ENCODE measurements at places on chromosomes 6 and 20.

GRCh38 chr6:81381382-81381916 lies 371.0 kb downstream of the TENT5A start:
- no peak for DNase-seq

DNA sequence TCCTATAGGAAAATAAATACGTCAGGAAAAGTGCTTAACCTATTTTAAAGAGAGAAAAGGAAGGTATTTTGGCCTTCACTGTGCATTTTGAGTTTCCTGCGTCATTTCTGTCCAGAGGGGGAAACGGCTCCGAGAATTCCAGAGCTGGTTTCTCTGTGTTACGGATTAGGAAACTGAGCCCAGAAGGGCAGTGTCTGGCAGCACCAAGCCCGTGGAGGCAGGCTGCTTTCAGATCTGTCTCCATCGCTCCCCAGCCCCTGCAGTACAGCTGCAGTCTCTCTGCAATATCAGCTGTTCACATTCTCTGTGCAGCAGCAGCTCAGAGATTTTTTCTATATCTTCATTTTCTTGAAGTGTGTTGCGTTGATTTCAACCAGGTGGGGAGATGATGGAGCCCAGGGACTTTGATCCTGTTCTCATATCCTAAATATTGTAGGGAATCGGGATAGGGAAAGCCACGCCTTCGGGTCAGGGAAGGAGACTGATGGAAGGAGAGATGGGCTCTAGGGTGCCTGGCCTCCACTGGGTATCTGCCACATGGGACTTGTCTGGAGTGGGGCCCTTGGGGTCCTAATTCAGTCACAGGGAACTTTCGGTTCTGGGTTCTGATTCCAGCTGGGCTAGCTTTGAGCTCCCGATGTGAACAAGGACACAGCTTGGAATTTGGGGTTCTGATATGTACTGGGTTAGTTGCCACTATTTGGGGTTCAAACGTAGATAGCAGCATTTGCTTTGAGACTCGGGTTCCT lies 2.8 kb downstream of the ANKRD60 start:
- DNase-seq = no peak

DNA sequence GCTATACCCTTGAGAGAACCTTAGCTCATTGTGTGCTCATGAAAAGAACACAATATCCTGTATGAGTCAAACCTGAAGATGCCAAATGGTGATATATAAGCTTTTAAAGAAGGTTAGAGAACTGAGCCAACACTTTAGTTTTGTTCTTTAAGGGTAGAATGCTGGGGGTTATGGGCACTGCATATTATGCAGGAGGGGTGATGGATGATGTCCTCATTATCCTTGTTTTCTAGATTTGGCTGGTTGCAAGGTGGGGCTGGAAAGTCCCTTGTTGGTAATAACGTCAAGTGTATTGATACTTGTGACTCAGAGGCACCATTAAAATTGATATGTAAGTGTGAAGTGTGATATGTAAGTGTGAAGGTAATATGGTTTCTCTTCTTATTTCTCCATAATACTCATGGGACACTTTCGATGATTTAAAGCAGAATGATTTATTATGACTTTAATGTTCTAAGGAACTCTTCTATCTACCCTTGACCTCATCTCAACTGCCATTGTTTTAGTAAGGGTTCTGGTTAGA lies 113.7 kb upstream of the DTNBP1 start:
- DNase-seq = peak; percentile 21

DNA sequence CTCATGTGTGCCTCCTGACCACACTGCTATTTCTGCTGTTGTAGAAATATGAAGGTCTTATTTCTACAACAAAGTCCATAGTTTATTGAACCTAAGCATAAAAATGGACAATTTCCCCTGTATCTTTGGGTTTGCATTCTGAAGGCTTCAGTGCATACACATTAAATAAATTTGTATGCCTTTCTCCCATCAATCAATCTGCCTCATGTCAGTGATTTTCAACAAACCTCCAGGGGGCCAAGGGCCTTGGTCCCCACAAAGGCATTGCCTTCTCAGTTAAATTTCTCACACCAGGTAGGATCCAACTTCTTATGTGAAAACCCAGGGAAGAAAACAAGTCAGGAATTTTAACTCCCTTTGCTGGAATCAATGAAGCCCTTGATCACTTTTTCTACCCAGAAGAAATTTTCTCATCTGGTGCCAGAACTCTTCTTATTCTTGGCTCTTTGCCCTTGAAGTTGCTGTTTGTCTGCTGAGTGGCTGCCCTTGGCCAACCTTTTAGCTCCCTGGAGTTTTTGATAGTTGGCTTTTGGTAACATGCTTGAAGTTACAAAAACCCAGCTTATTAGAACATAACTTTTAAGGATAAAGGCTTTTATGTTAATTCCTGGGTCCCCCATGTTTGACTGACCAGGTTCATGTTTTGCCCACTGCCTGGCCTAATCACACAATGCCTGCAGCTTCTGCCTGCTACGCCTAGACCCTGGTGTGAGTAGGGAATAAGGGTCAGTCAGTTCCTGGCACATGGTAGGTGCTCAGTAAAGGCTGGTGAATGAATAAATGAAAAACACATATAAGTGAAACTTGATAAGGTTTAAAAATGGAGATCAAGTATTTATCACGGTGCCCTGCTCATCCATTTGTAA lies 37.0 kb downstream of the SHLD1 start:
- no peak for DNase-seq

DNA sequence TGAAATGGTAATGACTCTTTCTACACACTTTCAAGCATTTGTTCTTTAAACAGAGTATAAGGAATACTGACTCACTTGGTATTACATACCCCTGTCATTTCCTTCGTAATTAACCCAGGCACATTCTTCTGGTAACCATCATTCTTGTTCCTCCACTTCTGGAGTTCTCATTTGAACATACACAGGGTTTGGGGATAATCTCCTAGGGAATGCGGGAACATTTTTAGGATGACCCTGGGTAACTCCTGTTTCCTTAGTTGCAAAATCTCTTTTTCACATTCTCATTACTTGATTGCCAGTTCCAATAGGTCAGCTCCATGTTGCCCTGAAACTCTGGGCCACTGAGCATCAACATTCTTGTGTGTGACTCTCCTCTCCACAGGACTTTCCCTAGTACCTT lies 51.5 kb upstream of the E2F3 start:
- DNase-seq = no peak

DNA sequence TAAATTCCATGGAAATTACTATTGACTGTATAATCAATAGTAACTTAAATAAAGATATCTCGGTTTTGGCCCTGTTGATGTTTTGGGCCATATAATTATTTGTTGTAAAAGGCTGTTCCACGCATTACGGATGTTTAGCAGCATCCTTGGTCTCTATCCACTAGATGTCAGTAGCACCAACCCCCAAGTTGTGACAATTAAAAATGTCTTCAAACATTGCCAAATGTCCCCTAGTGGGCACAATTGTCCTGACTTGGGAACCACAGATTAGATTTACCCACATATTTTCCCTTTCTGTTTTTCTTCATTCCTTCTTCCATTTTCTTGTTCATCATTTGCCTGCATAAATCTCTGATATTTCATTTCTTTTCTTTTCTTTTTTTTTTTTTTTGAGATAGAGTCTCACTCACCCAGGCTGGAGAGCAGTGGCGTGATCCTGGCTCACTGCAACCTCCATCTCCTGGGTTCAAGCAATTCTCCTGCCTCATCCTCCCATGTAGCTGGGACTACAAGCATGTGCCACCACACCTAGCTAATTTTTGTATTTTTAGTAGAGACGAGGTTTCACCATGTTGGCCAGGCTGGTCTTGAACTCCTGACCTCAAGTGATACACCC lies 13.6 kb upstream of the WFDC8 start:
- DNase-seq = no peak

DNA sequence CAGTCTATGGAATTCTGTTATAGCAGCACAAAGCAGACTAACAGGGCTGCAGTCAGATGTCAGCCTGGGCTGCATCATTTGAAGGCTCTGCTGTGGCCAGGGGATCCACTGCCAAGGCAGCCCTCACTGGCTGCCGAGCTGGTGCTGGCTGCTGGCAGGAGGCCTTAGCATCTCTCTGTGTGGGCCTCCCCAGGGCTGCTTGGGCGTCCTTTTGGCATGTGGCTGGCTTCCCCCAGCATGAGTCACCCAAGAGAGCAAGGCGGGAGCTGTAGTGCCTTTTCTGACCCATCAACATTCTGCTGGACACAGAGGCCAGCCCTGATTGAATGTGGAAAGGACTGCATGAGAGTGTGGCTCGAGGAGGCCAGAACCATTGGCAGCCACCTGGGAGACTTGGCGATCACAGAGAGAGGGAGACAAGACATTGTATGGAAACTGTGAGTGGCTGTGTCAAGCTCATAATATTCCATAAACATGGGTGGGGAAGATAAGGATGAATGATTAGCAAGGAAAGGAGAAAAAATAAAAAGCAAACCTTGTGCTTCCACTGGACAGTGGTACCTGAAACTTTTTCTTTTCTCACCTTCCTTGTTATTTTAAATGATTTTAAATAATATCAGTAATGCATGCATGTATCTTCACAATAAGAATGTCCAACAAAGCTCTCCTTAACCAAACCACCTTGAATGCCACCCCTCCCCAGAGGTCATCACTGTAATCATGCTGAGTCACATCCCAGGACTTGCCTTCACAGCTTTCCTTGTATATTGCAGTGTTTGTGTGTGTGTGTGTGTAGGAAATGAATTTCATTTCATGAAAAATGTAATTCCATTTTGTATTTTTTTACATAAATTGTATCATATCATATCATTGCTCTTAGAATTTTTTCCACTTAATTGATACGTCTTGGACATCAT lies 55.0 kb upstream of the VSX1 start:
- DNase-seq = no peak

GRCh38 chr6:88908598-88909548 lies 54.5 kb downstream of the RNGTT start:
- no peak for DNase-seq

- no peak for DNase-seq
Measured at GRCh38 chr20:62980380-62980960, 26.3 kb downstream of the BHLHE23 start.

GRCh38 chr6:53119772-53120409 lies 28.8 kb downstream of the GCM1 start:
- no peak for DNase-seq

DNA sequence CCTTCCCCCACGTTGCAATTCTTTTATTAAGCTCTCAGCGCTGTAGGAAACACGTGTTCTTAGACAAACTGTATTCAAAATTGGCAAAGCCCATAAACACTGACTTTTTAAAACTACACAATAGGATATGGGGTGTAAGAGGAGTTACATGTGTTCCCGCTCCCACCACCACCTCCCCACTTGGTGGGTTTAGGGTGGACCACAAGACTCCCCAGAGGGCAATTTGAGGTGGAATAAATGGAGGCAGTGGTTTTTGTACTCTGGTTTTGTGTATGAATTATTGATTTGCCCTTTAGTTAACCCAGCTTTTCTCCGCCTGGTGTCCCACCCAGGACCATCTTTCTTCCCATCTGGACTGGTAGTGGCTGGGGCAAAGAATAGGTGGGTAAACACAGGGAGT lies 3.7 kb downstream of the UQCC2 start:
- no peak for DNase-seq

GRCh38 chr6:152981989-152982903 lies 595 bp downstream of the FBXO5 start:
- peak; percentile 24 for DNase-seq

- DNase-seq = peak; percentile 43
Measured at GRCh38 chr6:127900935-127901334, at the start of gene THEMIS. TSS of gene THEMIS (minus strand) at chr6:127901058. CDS start at chr6:127900932, 126 bp downstream.

DNA sequence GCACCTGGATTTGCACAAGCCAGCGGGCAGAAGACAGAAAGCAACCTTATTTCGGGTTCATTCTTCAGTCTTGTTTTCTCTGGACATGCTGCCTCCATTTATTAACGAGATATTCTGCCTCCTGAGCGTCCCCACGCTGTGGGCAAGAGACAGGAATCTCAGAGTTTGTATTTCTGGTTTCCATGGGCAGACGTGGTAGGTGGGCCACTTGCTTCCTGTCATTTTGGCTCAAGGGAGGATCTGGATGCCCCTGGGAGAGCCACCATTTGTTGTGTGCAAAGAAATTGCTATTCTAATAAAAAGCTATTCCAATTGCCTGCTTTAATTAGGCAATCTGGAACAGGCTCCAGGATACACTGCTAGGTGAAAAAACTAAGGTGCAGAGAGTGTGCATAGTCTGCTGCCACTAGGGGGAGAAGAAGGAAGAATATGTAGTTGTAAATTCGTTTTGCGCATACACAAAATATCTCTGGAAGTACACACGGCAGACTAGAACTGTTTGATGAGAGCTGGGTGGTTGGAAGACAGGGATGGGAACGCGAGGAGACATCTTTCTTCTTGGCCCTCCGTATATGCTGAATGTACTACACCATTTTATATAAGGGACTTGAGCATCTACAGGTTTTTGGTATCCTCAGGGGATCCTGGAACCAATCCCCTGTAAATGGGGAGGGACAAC lies 30.1 kb upstream of the SLC16A10 start:
- DNase-seq = no peak

DNA sequence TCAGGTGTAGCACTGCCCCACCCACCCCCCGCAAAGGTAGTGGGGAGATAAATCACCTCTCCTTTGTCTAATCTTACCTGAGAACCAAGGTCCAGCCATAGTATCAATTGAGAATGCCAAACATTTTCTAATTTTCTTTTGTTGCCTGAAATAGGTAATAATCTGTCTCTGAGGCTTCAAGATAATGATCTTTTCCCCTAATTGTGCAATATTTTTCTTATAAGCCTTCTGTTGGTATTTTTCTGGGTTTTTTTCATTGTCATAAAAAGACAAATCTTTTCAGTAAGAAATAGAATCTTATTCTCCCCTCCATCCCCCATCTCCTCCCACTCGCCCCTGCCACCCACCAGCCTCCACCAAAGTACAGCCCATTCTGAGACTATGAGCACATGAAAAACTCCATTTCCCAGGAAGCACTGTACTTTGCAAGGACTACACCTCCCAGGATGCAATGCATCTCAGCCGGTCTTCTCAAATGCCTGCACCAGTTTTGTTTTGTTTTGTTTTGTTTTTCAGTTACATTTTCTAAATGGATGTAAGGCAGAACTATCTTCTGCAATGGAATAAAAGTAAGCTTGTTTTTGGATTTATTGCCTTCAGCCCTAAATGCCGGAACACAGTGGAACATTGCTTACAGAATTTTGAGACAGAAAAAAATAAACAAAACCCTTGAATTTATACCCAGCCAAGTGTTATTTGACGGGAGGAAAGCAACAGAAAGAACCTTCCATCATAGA lies 268.0 kb downstream of the TFAP2A start:
- no peak for DNase-seq

- DNase-seq = no peak
Measured at GRCh38 chr6:166987930-166988329, 11.3 kb upstream of the CEP43 start.

- DNase-seq = no peak
Measured at GRCh38 chr6:28860581-28860980, 63.2 kb downstream of the TRIM27 start.

- DNase-seq = no peak
Measured at GRCh38 chr6:98548301-98548700, 286.1 kb upstream of the POU3F2 start.

GRCh38 chr6:164037171-164037870 lies 622.8 kb downstream of the QKI start:
- DNase-seq = no peak

DNA sequence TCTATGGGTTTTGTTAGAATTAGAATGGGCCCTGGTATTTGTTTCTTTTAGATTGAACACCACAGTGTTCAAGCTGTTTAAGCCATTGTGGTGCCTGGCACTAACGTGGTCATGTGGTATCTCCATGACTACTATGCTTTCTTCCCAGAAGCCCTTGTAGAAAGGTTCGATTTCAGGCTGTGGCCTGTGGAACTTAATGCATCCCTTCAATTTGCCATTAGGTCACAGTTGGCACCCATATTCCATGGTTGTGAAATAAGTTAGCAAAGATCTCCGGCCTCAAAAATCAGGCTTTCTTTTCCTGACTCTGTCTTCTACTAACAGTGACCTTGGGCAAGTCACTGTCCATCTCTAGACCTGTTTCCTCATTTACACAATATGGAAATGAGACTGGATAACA lies 31.3 kb upstream of the AAR2 start:
- DNase-seq = no peak

Data from activated T-helper 1 cell treated with anti-CD3 and anti-CD28 coated beads, Interleukin-12 subunit alpha, Interleukin-12 subunit beta, Interleukin-2, Interleukin-4 antibody, amounts not matched to agents 30 ng/mL and 10 ng/mL and 1 ng/mL, durations not matched to agents 14 hours and 24 hours and 36 hours (primary cell).